ENCODE measurements at places on chromosomes 3 and 15. TPM values are rescaled to one million over a fixed set of nuclear protein-coding genes. Genes with fewer than 3 reads are reported as not detected.
A peak's percentile ranks its signal among the peaks of the same experiment; 100 is the strongest.

DNA sequence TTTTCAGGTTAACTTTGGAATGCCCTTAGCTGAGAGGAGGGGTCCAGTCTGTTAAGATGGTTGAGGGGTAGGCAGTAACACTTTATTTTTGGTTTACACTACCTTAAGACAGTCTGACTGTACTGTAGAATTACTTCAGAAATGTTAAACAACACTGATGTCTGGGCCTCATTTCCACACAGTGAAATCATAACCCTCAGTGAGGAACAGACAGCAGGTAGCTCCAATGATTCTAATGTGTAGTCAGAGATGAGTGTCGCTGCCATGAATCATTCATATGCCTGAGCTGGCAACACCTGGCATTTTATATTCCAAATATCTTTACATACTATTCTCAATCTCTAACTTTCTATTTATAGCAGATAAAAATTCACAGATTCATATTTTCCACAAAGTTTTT, 37.3 kb upstream of the POU1F1 start:
- no peak for DNase-seq

DNA sequence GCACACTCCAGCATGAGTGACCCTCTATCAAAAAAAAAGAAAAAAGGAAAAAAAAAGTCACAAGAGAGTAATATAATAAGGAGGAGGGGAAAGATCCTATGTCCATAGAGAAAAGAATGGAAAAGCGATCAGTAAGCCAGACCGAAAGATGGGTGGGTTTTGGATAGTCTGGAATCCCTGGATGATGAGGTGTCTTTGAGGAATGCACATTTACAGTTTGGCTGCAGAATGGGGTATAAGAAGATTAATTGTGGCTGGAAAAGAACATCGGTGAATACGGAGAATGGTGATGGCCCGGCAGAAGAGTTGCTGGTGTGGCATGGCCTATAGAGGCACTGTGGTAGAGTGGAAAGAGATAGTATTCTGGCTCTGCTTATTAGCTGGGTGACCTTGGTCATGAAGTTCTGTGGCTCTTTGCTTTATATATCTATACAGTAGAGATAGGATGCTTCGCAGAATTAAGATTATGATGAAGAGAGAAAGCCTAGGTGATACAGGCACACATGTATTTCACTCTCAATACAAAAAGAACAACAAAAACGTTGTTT, 187.9 kb downstream of the AKAP13 start:
- no peak for DNase-seq

DNA sequence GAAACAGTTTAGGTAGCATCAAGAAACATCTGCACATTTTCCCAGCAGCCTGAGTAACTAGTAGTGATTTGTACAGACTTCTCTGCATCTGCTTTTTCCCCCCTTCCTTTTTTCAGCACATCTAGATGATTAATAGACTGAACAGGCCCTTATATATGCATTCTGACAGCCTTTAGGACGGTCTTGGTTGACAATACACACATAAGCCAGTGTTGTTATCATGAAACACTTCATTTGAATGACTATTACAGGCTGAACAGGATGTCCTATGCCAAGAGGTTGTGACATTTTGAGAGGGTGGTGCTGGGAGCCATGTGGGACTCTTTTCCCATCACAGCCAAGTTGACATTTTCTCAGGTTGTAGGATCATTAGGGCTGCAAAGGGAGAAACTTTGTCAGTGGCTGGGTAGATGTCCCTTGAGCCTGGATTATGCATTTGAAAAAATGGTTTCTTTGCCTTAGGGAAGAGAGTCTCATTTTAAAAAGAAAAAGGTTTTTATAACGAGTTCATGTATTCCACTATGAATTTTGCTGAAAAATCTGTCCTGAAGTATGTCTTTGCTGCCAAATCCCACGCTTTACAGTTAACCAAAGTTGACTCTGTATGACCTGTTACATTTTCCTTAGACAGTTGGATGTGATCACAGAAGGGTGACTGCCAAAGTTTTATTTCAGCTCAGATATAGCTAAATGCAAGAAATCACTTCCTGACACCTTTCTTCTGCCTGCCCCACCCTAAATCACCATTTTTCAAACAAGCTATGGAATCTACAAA, 73.7 kb downstream of the FILIP1L start:
- no peak for DNase-seq

GRCh38 chr15:33888176-33888575, 80.1 kb upstream of the CHRM5 start:
- no peak for DNase-seq

DNA sequence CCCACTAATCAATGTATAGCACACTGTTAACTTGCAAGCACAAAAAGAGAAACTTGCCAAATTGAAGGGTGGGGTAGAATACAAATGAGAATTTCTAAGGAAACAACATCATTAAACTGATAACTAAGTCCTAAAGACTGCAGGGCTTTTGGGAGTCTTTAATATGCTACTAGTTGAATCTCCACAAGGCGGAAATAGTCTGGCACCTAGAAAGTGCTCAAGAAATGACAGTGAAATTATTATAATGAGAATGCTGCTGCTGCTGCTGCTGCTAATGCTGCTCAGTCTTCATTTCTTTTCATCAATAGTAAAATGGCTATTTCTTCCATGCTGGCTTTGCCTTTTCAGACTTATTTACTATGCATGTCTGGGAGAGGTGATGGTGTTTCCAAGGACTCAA, 91.8 kb downstream of the BTD start:
- DNase-seq = no peak

DNA sequence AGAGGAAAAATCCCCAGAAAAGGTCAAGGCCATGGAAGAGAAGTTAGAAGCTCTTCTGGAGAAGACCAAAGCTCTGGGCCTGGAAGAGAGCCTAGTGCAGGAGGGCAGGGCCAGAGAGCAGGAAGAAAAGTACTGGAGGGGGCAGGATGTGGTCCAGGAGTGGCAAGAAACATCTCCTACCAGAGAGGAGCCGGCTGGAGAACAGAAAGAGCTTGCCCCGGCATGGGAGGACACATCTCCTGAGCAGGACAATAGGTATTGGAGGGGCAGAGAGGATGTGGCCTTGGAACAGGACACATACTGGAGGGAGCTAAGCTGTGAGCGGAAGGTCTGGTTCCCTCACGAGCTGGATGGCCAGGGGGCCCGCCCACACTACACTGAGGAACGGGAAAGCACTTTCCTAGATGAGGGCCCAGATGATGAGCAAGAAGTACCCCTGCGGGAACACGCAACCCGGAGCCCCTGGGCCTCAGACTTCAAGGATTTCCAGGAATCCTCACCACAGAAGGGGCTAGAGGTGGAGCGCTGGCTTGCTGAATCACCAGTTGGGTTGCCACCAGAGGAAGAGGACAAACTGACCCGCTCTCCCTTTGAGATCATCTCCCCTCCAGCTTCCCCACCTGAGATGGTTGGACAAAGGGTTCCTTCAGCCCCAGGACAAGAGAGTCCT, 9.0 kb downstream of the MAP1A start:
- no peak for DNase-seq

GRCh38 chr15:76217029-76217881, 94.0 kb downstream of the ETFA start:
- DNase-seq = no peak

- DNase-seq = no peak
Measured at GRCh38 chr3:27022096-27022761, 347.0 kb downstream of the NEK10 start.

- DNase-seq = no peak
Measured at GRCh38 chr3:32436816-32437189, 45.1 kb downstream of the CMTM7 start.

DNA sequence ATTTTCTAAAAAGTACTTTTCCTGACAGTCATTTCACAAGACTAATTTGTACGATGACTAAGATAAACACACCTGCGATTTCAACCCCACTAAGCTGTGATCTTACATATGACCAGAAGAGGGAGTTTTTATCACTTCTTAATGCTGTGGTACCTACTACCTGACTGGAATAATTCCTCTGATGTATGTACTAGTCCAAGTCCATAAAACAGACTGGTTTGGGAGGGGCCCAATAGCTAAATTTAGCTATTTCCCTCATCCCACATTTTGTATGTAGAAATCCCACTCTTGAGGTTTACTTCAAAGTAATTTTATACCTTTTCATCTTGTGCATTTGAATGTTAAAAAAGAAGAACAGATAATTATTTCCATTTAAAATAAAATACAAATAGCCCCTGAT, 49.7 kb upstream of the SCAANT1 start:
- DNase-seq = no peak

GRCh38 chr3:64801856-64802255, 114.1 kb upstream of the ADAMTS9 start:
- no peak for DNase-seq

GRCh38 chr3:130905551-130905950, 11.7 kb downstream of the ATP2C1 start:
- DNase-seq = no peak

GRCh38 chr3:66093981-66094380, 55.3 kb upstream of the MAGI1 start:
- DNase-seq = no peak

- DNase-seq = no peak
Measured at GRCh38 chr3:128270559-128271492, 117.5 kb downstream of the EEFSEC start.

DNA sequence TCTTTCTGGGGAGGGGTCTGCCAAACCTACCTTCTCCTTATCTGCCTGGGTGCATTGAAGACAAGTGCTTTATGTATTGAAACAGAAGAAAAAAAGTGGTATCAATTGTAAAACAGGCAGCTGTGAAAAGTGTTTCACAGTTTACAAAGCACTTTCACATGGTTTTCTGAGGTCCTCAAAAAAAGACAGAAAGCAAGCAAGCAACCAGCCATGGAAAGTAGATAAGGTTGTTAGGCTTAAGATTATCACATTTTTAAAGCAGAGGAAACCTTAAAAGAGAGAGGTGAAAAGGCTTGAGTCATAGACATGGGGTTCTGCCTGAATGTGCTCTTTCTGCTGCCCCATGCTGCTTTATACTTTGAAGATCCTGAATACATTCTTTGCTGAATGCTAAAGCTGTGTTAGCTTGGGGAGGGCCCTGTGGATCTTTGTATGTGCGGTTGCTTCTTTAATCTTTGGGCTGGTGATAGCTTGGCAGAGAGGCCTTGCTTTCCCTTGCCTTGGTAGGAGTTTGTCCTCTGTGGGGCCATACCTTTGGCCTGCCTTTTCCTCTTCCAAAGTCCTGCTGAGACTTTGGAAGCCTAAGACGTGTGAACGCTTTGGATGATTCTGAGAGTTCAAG, 2.6 kb downstream of the SMAD3 start:
- no peak for DNase-seq

GRCh38 chr3:160052385-160053047, 63.9 kb downstream of the IL12A start:
- DNase-seq = no peak

DNA sequence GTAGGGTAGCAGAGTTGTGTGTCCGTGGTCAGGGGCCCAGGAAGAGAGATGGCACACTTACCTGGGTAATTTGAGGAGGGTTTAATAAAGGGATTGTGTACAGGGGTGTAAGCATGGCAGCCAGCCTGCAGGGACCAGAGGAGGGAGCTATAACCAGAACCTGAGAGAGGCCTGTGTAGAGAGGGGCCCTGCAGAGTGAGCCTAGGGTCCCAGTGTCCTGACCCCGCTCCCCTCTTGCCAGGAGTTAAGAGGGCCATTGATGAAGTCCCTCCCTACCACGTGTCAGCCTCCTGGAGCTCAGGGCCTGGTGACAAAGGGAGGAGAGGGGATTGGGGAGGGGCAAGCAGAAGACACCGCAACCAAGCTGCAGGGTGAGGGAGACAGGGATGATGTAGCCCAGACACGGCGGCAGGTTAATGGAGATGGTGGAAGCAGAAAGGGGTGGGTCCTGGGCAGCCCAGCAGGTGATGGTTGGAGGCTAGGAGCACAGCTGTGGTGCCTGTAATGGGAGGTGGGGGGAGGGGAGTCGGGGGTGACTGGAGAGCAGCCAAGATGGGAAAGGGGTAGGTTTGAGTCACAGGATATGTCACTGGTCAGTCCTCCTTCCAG, 165.4 kb upstream of the TOPAZ1 start:
- DNase-seq = no peak

- DNase-seq = peak; percentile 15
Measured at GRCh38 chr3:53269888-53270880, 14.4 kb upstream of the TKT start.

The PRKCD gene
- 27.2 TPM for total RNA-seq

The RCN2 gene
- total RNA-seq = 24.6 TPM

The C3orf85 gene
- total RNA-seq = not detected

The GOLGA6L7 gene
- not detected for total RNA-seq

The FANCD2OS gene
- total RNA-seq = not detected

The SLC6A1 gene
- total RNA-seq = not detected

The CKMT1A gene
- not detected for total RNA-seq

The FSD2 gene
- not detected for total RNA-seq

The CNTN4 gene
- 0.79 TPM for total RNA-seq

The ROPN1B gene
- not detected for total RNA-seq

The LRRK1 gene
- total RNA-seq = 0.74 TPM

The SLC15A2 gene
- 2.4 TPM for total RNA-seq

The GLDN gene
- not detected for total RNA-seq
